ENCODE measurements at places on chromosomes 13 and 19.

GRCh38 chr19:43667876-43668405 is 2.0 kb downstream of the PLAUR start:
- no peak for DNase-seq

GRCh38 chr19:6774821-6775707 is 2.6 kb downstream of the VAV1 start:
- no peak for DNase-seq

DNA sequence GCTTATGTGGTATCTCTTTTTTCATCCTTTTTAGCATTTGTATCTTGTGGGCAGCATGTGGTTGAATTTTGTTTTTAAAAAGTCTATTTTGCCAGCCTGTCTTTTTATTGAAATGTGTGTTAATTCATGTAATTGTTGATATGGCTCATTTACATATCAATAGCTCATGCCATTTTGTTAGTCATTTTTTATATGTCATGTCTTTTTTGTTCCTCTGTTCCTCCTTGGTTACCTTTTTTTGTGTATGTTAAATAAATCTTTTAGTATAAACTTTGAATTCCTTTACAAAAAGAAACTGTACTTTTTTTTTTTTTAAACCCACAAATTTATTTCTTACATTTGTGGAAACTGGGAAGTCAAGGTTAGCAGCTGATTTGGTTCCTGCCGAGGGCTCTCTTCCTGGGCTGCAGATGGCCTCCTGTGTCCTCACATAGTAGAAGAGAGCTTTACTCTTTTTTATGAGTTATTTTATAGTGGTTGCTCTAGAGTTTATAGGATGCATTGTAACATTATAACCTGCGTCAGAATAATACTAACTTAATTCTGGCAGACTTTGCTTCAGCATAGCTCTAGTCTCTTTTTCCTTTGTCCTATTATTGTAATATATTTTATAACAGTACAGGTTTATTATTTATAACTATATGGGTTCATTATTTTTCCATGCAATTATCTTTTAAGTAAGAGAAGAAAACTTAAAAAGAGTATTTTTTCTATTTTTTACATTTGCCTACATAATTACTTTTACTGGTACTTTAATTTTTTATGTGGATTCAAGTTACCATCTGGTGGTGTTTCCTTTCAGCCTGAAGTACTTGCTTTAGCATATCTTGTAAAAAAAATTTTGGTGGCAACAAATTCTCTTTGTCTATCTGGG is 86.3 kb downstream of the URI1 start:
- DNase-seq: no peak

DNA sequence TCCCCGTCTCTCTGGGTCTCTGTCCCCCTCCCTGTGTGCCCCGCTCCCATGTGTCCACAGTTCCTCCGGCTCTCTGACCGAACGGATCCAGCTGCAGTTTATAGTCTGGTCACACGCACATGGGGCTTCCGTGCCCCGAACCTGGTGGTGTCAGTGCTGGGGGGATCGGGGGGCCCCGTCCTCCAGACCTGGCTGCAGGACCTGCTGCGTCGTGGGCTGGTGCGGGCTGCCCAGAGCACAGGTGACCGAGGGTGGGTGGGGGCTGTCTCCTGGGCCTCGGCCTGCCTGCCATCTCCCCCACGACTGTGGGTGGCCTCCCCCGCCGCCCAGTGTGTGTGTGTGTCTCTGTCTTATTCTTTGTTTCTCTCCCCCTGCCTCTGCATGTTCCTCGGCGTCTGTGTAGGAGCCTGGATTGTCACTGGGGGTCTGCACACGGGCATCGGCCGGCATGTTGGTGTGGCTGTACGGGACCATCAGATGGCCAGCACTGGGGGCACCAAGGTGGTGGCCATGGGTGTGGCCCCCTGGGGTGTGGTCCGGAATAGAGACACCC is 10.3 kb downstream of the TRPM4 start:
- no peak for DNase-seq

- DNase-seq: no peak
These were observed 35.6 kb downstream of the GJA3 start for GRCh38 chr13:20125129-20125782.

DNA sequence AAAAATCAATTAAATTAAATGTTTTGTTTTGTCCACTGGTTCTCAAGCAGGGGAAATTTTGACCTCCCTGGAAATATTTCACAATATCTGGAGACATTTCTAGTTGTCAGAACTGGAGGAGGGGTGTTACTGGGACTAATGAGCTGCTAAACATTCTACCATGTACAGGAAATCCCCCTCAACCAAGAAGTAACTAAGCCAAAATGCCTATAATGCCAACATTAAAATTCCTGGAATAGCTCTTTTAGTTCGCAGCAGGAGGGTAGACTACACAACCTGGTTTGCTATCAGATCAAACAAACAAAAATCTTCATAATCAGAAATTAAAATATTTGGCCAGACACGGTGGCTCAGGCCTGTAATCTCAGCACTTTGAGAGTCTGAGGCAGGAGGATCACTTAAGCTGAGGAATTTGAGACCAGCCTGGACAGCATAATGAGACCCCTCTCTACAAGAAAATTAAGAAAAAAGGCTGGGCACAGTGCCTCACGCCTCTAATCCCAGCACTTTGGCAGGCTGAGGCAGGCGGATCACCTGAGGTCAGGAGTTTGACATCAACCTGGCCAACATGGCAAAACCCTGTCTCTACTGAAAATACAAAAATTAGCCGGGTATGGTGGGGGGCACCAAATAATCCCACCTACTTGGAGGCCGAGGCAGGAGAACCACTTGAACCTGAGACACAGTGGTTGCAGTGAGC is 13.7 kb upstream of the SMARCA4 start:
- DNase-seq: no peak

- DNase-seq: no peak
These were observed 6.3 kb upstream of the REXO1 start for GRCh38 chr19:1854542-1855039.

- no peak for DNase-seq
These were observed 3.7 kb downstream of the TMED1 start for GRCh38 chr19:10831987-10832938.

DNA sequence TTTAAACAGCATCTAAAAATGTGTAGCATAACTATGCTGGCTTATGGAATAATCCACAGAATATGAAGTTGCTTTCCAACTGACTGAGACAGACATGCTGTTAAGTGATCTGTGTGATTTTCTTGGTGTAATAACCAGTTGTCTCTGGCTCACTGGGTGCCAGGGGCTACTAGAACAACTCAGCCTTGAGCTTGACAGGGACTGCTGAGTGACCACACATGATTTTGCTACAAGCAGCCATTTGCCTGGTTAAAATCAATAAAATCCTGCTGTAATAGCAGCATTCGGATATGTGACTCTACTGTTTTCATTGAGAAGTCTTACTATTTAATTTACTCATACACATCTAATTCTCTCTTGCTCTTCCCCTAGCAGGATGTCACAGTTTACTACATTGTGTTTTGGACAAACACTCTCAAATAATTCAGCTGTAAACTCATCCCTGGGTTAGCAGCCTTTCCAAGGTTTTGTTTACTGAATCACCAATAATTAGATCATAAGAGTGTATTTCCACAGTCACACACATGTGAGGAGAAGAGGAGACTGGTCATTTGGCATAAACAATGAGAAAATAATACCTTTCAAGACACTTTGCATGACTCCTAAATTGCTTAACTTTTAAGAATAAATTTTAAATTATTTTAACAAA is 426.2 kb downstream of the PCDH9 start:
- no peak for DNase-seq
